HFF-Myc (cell line): ENCODE measurements at places on chromosomes 6 and 20.
A peak's percentile ranks its signal among the peaks of the same experiment; 100 is the strongest.

GRCh38 chr20:54633374-54634355, 158.3 kb downstream of the DOK5 start:
- no peak for DNase-seq

GRCh38 chr20:48607544-48607865, 220.3 kb downstream of the PREX1 start:
- DNase-seq, result no peak

- DNase-seq, result no peak
These were observed 590 bp downstream of the RNF217 start for GRCh38 chr6:124962639-124963415.

GRCh38 chr20:48722737-48723191, 105.0 kb downstream of the PREX1 start:
- DNase-seq, result no peak

- no peak for DNase-seq
These were observed 78.1 kb downstream of the NCOA7 start for GRCh38 chr6:125868678-125869395.

- no peak for DNase-seq
These were observed 11.1 kb upstream of the KIAA1755 start for GRCh38 chr20:38271608-38272120.

DNA sequence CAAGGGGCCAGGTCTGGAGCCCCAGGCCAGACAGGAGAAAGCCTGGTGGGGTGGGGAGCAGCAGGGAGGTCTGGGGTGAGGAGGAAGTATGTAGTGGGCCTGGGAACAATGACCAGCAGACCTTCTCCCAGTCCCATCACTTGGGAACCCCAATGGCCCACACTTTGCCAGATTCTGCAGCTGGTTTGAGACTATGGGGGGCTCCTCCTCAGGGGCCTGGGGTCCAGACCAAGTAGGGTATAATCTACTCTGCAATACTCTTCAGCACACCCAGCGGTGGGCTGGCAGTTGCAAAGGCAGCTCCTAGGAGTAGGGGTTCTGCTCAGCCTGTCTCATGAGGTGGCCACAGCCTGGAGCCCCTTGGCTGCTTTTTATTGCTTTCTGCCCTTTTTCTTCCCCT, 52.8 kb downstream of the NPEPL1 start:
- DNase-seq, result no peak

GRCh38 chr20:59804347-59804746, 129.1 kb downstream of the SYCP2 start:
- DNase-seq, result no peak

- DNase-seq, result no peak
These were observed 548 bp downstream of the PROCR start for GRCh38 chr20:35172434-35172806.

DNA sequence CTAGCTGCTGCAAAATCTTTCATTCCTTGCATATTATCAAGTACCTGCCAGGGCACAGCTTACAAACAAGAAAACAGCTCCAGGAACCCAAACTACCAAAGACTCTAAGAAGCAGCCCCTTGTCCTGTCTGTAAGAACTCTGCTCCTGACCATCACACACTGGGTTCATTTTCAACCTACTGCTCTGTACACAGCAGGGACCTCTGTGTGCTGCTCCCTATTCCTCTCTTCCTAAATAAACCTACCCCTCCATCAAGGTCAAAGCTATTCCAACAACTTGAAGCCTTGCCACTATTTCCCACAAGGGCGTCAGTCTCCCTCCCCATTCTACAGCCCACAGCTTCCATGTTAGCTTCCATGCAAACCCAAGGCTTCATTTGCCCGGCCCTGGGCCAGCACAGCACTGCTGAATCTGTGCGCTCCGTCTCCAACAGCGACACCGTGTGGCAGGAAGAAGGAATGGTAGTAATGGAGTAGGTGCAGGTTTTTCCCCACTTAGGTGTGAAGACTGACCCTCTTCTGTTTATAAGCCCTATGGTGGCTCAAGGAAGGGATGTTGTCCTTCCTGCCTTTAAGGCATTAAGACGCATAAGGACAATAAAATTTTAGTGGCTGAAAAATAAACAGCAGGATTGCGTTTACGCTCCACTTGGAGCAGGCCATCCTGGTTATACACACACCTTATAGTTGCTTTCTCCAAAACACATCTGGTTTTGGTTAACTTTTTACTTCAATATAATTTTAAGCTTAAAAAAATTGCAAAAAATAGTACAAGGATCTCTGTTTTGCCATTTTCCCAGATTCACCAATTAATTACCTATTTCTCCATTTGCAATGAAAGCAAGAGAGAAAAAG, 115.2 kb upstream of the NXT1 start:
- no peak for DNase-seq

GRCh38 chr6:31547727-31548543, 527 bp downstream of the NFKBIL1 start:
- no peak for DNase-seq

GRCh38 chr6:112065426-112065986, 11.6 kb downstream of the CCN6 start:
- no peak for DNase-seq

GRCh38 chr6:112038756-112039430, 15.0 kb upstream of the CCN6 start:
- no peak for DNase-seq

- no peak for DNase-seq
These were observed 483.2 kb downstream of the QKI start for GRCh38 chr6:163897669-163898068.

- DNase-seq, result no peak
These were observed 13.7 kb downstream of the BPIFA1 start for GRCh38 chr20:33249456-33249855.

DNA sequence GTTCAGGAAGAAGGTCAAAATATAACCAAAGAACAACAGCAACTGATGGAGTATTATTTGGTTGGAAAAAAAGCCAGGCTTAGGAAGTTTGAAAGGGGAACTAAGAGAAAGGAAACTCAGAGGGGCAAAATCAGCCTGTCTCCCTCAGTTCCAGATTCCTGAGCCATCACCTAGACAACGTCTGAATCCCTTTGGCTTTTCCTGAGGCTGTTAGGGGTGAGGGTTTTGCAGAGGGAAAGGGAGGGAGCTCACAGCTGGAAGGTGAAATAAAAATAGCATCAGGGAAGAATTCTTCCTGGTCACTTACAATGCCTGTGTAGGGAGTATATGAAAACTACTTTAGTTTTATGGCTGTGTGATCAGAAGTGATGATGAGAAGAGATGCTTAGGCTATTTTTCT, 100.5 kb downstream of the SOBP start:
- no peak for DNase-seq

DNA sequence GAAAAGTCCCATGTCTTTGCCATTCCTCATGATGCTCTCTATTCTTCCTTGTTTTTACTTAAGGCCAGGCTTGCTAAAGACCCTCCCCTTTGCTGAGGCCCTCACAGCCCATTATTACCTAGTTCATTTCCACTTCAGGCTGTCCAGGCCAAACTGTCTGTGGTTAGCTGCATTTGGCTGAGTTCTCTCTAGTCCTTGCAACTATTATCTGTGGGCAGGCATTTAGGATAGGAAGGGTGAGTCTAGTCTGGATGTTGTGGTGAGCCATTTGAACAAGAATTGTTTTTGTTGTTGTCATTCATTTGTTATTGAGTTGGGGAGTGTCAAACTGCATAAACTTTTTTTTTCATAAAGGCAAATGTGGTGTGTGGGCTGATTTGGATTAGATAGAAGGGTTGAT, 182.4 kb downstream of the CD109 start:
- DNase-seq, result no peak

DNA sequence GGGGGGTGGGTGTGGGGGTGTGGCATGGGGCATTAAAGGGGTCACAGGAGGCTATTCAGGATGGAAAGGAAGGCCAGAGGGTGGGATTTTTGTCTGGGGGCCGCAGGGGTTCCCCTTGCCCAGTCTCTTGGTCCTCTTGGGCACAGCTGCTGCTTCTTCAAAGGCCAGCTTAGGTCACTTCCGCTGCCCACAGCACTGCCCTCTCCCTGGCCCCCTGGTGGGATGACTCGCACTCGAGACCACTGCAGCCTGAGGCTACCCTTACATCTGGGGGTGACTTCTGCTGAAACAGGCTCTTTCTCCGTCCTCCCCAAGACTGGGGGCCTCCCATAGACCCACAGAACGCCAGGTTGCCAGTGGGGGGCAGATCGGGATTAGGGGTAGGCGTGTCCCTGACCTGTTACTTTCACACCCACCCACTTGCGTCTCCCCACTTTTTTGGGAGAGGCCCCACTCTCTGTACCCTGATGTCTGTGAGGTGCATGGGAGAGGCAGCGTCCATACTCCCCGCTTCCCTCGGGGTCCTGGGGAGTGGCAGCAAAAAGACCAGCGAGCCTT, 1.3 kb downstream of the LKAAEAR1 start:
- DNase-seq, result no peak

DNA sequence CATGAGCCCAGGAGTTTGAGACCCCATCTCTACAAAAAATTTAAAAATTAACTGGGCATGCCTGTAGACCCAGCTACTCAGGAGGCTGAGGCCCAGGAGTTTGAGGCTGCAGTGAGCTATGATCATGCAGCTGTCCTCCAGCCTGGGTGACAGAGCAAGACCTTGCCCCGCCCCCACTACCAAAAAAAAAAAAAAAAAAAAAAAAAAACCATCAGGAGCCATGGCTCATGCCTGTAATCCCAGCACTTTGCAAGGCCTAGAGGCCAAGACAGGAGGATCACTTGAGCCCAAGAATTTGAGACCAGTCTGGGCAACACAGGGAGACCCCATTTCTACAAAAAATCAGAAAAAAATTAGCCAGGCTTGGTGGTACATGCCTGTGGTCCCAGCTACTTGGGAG, 159.1 kb downstream of the SOBP start:
- DNase-seq, result no peak

DNA sequence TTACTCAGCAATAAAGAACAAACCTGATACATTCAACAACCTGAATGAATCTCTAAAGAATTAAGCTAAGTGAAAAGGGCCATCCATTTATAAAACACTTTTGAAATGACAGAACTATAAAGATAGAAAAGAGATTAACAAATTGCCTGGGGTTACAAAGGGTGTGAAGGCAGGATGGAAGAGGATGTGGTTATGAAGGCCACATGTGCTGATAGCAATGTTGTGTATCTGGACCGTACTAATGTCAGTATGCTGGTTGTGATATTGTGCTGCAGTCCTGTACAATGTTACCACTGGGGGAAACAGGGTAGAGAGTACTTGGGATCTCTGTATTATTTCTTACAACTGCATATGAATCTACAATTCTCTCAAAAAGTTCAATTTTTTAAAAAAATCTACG, 36.4 kb downstream of the ELOVL5 start:
- no peak for DNase-seq

GRCh38 chr20:37303637-37304036, 14.2 kb downstream of the MANBAL start:
- DNase-seq, result no peak

GRCh38 chr6:33441457-33441856, 12.9 kb upstream of the ZBTB9 start:
- DNase-seq, result no peak

DNA sequence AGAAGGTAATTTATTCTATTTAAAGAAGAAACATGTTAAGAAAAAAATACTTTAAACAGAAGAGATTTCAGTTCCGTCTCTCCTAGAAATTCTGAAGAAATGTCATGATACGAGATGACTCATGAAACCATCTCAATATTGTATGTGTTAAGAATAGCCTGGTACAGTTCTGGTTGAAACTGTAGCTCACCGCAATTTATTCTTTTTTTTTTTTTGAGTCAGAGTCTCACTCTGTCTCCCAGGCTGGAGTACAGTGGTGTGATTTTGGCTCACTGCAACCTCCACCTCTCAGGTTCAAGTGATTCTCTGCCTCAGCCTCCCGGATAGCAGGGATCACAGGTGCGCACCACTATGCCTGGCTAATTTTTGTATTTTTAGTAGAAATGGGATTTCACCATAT, 103.3 kb downstream of the ARHGAP18 start:
- DNase-seq, result no peak

GRCh38 chr6:30877419-30878262, 6.7 kb upstream of the DDR1 start:
- DNase-seq, result peak; percentile 72

GRCh38 chr20:41499961-41500725, 118.0 kb downstream of the CHD6 start:
- peak; percentile 15 for DNase-seq

DNA sequence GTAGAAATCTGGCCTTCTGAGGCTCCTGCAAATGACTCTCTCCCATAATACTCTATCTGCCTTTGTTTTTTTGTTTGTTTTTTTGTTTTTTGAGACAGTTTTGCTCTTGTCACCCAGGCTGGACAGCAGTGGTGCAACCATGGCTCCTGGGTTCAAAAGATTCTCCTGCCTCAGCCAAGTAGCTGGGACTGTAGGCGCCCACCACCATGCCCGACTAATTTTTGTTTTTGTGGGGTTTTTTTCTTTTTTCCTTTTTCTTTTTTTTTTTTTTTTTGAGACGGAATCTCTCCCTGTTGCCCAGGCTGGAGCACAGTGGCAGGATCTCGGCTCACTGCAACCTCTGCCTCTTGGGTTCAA, 16.6 kb upstream of the STK38 start:
- no peak for DNase-seq

DNA sequence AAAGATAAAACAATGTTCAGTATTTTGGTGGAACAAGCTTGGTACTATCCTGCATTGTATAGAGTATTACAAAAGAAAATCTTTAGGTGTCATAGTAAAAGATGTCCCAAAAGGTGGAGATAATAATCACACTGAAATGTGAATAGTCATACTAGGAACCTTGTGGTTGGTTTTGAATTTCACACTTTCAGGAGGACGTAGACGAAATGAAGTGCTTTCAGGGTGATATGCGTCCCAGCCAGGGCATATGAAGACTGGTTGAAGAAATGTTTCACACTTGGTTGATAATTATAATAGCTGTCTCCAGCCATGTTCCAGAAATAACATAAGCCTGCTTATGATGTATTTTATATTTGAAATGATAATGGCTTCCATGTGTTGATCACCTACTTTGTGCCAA, 60.4 kb downstream of the SCAND1 start:
- DNase-seq, result no peak

GRCh38 chr20:5072756-5073659, 46.8 kb downstream of the PCNA start:
- DNase-seq, result no peak

GRCh38 chr20:15544742-15545141, 1028.5 kb downstream of the KIF16B start:
- no peak for DNase-seq

GRCh38 chr6:129114636-129115391, 231.9 kb downstream of the LAMA2 start:
- no peak for DNase-seq

DNA sequence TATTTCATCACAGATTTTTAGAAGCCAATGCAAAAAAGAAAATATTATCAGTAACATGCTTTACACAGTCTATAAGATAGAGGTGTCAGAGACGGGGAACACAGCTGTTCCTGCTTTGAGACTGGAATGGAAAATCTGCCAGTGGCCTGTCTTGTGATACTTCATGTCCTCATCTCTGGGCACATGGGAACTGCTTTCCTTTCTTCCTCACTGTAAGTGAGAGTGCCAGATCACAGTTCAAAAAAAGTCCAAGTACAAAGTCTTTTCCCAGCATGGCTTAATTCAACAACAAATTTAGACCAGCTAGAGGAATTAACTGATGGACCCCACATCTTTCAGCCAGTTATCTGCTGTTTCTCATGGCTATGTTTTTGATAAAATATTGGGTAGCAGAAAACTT, 490.4 kb downstream of the CDKAL1 start:
- DNase-seq, result no peak

- no peak for DNase-seq
These were observed 9.8 kb downstream of the RAET1E start for GRCh38 chr6:149888093-149888492.

- DNase-seq, result no peak
These were observed 136.4 kb downstream of the FUT9 start for GRCh38 chr6:96152114-96152708.
